ENCODE measurements at places on chromosomes 7 and 10. TPM values are rescaled to one million over a fixed set of nuclear protein-coding genes. Genes with fewer than 3 reads are reported as not detected.

DNA sequence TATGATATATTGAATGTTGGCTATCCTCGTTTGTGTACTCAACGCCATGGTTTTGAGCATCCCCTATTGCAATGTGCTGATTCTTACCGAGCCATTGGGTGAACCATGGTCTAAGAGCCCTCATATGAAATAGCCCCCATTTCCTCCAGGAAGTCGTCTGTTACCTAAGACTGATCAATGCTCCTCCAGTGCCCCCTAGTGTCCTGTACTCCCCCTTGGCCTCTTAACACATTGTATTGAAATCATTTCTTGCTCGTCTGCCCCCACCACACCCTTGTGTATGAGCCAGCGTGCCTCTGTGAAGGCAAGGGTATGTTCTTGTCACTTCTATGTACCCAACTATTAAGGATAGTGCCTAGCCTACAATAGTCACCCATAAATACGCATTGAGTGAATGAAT, 11.2 kb upstream of the SLC35B4 start:
- H3K4me3 ChIP-seq: no peak overlapping the region
- DNase-seq: peak; percentile 53
- H3K36me3 ChIP-seq: no peaks in the 10 kb centered on the region
- no peaks in the 10 kb centered on the region for H3K27me3 ChIP-seq

DNA sequence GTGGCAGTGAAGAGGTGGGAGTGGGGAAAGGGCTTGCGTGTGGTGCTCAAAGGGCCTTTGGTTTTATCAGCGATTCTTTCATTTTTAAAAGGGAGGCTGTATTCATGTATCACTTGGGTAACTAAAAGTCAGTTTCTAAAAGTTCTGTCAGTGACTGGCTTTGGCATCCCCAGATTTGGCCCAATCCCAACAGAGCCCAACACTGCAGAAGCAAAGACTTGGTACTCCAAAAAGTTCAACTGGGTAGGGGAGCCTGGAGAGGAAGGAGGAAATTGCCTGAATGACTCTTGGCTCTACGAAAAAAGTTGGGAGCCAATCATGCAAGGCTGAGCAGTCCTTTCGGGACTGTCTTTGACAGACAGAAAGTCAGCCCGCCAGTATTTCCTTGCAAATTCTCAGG, 54.5 kb upstream of the COL13A1 start:
- H3K4me1 ChIP-seq: no peaks in the 10 kb centered on the region
- no peak overlapping the region for H3K27ac ChIP-seq
- DNase-seq: no peak
- no peak overlapping the region for H3K4me3 ChIP-seq
- no peaks in the 10 kb centered on the region for H3K36me3 ChIP-seq

ASAH2B gene
- 15.5 TPM for total RNA-seq

DNA sequence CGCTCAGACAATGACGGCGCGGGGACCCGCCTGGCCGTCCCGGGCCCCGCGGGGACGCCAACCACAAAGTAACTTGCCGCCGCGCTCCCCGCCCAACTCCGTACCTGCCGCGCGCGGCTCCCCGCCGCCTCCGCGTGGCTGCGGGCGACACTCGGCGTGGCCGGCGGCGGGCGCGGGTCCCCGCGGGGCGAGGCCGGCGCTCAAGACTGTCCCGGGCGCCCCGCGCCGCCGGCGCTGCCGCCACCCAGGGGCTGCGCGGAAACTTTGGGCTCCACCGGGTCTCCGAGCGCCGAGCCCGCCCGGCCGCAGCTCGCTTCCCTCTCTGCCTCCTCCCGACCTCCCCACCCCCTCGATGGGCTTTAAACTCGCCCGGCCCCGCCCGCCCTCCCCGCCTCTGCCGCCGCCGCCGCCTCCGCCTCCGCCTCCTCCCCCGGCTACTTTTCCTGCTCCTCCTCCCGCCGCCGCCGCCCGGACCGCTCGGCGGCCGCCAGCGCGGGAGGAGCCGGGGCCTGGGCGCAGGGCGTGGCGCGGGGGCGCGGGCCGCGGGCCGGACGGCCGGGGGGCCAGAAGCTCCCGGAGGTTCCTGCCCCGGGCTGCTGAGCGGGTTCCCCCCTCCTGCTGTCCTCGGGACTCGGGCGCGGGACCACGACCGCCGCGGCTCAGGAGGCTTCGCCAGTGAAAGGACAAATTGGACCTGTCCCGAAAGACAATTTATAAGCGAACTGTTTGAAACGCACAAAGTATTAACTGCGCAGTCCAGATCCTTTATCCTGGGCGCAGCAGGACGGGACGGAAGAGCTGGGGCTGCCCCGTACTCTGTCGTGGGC, 10.6 kb upstream of the GRB10 start:
- peaks cover 15% of the 10 kb centered on the region for H3K4me1 ChIP-seq
- H3K27ac ChIP-seq: no peak overlapping the region
- H3K36me3 ChIP-seq: no peaks in the 10 kb centered on the region

- peaks cover 4% of the 10 kb centered on the region for H3K4me1 ChIP-seq
- DNase-seq: no peak
- H3K36me3 ChIP-seq: no peaks in the 10 kb centered on the region
- H3K4me3 ChIP-seq: peak overlapping the region; percentile 94
Measured at GRCh38 chr7:32494946-32495297, 367 bp upstream of the AVL9 start.
